ENCODE measurements at places on chromosomes 4 and X.

GRCh38 chrX:720250-720649, 89.7 kb downstream of the SHOX start:
- DNase-seq, result no peak

- DNase-seq, result no peak
Observed at GRCh38 chr4:176013476-176014247, 52.0 kb upstream of the WDR17 start.

DNA sequence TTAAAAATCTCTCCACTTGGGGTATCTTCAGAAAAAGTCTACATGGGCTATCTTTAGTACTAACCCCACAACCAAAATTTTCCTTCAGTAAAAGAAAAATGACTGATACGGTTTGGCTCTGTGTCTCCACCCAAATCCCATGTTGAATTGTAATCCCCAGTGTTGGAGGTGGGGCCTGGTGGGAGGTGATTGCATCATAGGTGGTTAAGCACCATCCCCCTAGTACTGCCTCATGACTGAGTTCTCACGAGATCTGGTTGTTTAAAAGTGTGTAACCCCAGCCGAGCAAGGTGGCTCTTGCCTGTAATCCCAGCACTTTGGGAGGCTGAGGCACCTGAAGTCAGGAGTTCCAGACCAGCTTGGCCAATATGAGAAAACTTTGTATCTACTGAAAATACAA, 66.8 kb downstream of the USP46 start:
- no peak for DNase-seq

- DNase-seq, result no peak
Observed at GRCh38 chr4:78138252-78138651, 81.1 kb downstream of the FRAS1 start.

DNA sequence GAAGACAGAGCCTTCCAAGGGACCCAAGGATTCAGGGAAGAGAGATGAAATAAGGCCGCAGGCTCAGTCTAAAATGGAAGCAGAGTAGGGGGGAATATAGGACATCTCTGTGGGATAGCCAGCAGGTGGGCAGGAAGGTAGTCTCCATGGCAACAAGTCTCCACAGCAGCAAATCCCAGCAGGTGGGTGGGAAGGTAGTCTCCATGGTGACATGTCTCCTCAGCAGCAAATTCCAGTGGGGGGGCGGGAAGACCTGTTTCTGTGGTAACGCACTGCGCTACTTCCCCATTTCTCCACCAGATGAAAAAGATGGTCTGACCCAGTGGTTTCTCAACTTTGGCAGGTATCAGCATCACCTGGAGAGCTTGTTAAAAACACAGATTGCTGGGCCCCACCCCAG, 18.3 kb downstream of the NLGN3 start:
- no peak for DNase-seq

- no peak for DNase-seq
Observed at GRCh38 chr4:22129454-22130029, 181.0 kb upstream of the KCNIP4 start.

DNA sequence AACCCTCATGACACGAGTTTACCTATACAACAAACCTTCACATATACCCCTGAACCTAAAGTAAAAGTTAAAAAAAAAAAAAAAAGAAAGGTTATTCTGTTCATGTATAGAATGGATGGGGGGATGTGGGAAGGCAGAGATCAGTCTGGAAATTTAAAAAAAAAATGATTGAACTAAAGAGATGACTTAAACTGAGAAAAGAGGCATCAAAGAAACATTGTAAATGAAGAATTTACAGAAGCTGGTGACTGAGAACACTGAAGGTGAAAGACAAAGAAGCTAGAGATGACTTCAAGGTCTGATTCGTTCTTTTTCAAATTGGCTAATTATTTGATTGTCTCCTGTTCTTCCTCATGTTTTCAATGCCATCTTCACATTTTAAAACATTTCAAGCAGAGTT, 12.8 kb upstream of the ABCG2 start:
- DNase-seq, result no peak

- no peak for DNase-seq
Observed at GRCh38 chrX:97639526-97639925, 755.8 kb downstream of the RPA4 start.

- DNase-seq, result no peak
Observed at GRCh38 chr4:71380788-71381187, 42.0 kb downstream of the SLC4A4 start.

DNA sequence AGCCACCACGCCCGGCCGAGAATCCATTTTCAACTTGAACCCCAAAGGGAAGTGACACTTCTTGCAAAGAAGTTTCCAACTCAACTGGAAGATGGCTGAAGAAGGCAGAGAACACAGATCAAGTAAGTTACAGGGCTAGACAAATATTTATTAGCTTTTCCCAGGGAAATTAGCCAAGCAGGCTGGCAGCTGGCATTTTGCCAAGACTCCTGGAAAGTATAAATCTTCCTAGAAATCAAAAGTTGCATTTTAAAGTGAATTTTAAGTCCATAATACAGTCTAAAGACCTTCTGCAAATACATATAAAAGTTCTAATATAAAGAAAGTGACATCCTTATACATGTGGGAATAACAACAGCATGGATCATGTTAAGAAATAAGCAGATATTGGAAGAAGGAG, 3.4 kb upstream of the MRPL1 start:
- DNase-seq, result no peak

GRCh38 chr4:153275380-153276276, 68.9 kb upstream of the MND1 start:
- no peak for DNase-seq

- DNase-seq, result no peak
Observed at GRCh38 chr4:146495269-146495668, 26.5 kb downstream of the SLC10A7 start.

GRCh38 chrX:70901465-70901864, 7.0 kb downstream of the TEX11 start:
- DNase-seq, result no peak

GRCh38 chr4:70670332-70671014, 4.2 kb upstream of the JCHAIN start:
- no peak for DNase-seq

DNA sequence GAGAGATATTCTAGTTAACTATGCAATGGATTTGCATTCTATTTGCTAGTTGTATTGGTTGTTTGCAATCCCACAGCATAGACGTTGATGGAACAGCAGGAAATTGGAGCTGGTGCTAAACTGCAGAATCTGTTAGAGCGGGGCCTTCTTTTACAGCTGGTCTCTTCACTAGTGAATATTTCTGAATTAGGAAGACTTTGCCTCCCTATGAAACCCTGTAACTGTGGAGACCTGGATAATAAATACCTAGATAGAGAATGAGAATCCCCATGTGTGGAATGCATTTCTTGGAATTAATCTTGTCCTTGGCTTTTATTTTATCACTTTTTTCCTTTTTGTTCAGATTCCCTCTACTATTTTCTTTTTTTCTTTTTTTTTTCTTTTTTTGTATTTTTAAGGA, 109.7 kb downstream of the SHROOM3 start:
- no peak for DNase-seq

DNA sequence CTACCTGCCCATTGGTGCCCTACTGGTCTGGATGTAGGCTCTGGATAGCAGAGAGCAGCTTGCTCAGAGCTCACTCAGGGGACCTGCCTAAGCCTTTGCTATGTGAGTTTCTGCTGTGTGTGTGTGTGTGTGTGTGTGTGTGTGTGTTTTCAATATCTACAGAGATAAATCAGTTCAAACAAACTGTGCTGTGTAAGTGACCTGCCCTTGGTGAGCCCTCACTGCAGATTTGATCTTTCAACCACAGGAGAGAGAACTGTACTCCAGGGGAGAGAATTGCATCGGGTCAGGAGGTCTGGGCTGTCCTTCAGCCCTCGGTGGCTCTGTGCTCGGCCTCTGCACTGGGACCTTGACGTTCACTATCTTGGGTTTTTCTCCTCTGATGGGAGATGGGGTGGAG, 35.0 kb upstream of the CDKN2AIP start:
- DNase-seq, result no peak

DNA sequence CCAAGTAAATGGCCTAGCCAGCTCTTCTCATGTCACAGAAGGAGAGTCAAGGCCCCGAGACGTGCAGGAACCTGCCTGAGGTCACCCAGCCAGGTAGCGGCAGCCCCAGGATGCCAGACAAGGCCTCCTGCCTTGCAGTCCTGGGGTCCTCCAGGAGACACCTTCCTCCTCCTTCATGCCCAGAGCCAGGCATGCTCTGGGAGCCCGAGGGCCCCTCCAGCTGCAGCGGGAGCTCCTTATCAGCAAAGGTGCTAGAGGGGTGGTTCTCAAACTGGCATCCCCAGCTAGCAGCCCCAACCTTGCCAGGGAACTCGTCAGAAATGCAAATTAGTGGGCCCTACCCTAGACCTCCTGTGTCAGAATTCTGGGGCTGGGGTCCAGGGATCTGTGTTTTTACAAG, 56.2 kb upstream of the AFAP1 start:
- DNase-seq, result no peak

DNA sequence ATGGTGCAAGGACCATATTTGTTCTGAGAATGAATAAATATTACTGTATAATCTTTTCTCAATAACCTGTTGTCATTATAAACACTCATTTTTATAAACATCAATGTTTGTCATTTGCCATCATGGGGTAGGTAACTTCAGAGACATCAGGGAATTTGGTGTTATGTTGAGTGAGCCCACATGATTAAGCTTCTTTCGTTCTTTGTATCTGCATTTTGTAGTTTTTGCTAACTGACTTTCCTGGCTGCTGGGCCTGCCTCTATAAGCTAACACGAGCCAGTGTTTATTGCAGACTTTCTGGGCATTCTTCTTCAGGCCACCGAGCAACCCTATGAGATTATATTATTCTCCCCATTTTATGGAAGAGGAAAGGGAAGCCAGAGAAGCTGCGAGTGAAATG, 48.8 kb upstream of the MTMR1 start:
- DNase-seq, result no peak

- no peak for DNase-seq
Observed at GRCh38 chr4:153808175-153808574, 19.3 kb upstream of the SFRP2 start.

GRCh38 chr4:14178421-14178820, 550.9 kb upstream of the BOD1L1 start:
- DNase-seq, result no peak

DNA sequence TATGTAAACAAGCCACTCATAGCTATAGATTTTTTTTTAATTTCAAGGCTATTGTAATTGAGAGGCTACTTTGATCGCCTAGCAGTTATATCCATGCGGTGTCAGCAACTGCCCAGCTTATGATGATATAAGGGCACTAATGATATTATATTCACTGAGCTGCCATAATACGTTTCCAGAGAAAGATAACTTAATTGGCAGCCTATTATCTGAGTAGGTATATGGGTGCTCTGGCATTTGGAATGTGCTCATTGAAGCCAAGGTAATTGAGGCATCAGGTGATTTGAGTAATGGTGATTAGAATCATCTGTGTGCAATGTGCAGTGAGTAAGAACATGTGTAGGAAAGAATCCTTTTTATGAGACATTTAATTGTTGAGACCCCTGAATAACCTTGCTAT, 490.0 kb downstream of the CENPC start:
- DNase-seq, result no peak

- no peak for DNase-seq
Observed at GRCh38 chr4:13056630-13057189, 427.4 kb downstream of the RAB28 start.

DNA sequence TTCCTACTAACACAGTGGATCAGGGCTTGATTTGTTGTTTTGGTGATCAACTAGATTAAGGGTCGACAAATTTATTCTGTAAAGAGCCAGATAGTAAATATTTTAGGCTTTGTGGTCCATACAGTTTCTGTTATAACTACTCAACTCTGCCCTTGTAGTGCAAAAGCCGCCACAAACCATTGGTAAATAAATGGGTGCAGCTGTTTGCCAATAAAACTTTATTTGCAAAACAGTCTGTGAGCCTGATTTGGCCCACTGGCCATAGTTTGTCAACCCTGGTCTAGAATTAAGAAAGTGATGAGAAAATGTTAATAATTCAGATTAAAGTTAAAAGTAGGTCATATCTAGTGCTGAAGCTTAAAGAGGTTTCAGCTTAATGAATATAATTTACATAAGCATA, 84.0 kb upstream of the TRIM2 start:
- no peak for DNase-seq

GRCh38 chr4:1577822-1578217, 106.3 kb downstream of the FAM53A start:
- DNase-seq, result no peak

- DNase-seq, result no peak
Observed at GRCh38 chr4:184812651-184813181, 13.1 kb downstream of the ACSL1 start.

DNA sequence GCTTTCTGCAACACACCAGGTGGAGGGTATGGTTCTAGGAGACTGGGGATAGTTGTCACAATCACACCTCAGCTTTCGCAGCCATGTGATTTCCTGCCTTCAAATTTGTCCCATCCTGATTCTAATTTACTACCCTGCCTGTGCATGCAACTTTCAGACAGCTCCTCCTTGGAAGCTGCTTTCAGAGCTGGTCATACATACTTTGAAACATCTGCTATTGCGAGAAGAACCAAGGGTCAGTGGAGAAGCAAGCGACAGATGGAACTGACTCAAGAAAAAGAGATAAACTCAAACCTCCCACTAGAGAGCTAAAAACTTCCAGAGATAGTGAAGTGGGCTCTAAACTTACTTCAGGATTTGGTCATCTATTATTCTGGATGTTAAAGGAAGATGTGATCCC, 381.7 kb upstream of the FGF13 start:
- DNase-seq, result no peak

- DNase-seq, result no peak
Observed at GRCh38 chrX:150775569-150776350, 82.6 kb downstream of the MTMR1 start.

DNA sequence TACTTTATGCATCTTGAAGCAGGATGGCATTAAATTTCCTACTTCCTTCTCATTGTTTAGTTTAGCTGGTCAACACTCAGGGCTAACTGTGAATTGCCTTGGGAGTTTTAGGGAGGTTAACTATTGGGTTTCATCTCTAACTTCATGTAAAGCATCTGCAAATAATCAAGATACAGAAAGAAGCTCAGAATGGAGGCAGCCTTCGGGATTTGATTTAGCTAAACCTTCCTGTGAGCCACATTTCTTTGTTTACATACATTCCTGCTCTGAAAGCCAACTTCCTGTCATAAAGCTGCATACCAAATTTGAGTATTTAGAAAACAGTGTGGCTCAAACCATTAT, 131.7 kb upstream of the PCDH18 start:
- DNase-seq, result no peak

- no peak for DNase-seq
Observed at GRCh38 chrX:118717678-118718391, 9.6 kb upstream of the IL13RA1 start.

GRCh38 chrX:10163031-10163430, 6.3 kb downstream of the CLCN4 start:
- DNase-seq, result no peak

GRCh38 chrX:40153345-40154249, 55.8 kb upstream of the BCOR start:
- DNase-seq, result no peak

- no peak for DNase-seq
Observed at GRCh38 chr4:147927377-147928137, 195.7 kb downstream of the ARHGAP10 start.

- no peak for DNase-seq
Observed at GRCh38 chr4:124958847-124959246, 246.3 kb upstream of the ANKRD50 start.

All from stimulated activated CD8-positive, alpha-beta memory T cell treated with anti-CD3 and anti-CD28 coated beads, Interleukin-4, amount 100 ng/mL, for 1 hour (primary cell).